Kidney tubule cell (primary cell): ENCODE measurements at places on chromosomes 16 and 17.
A peak's percentile ranks its signal among the peaks of the same experiment; 100 is the strongest.

DNA sequence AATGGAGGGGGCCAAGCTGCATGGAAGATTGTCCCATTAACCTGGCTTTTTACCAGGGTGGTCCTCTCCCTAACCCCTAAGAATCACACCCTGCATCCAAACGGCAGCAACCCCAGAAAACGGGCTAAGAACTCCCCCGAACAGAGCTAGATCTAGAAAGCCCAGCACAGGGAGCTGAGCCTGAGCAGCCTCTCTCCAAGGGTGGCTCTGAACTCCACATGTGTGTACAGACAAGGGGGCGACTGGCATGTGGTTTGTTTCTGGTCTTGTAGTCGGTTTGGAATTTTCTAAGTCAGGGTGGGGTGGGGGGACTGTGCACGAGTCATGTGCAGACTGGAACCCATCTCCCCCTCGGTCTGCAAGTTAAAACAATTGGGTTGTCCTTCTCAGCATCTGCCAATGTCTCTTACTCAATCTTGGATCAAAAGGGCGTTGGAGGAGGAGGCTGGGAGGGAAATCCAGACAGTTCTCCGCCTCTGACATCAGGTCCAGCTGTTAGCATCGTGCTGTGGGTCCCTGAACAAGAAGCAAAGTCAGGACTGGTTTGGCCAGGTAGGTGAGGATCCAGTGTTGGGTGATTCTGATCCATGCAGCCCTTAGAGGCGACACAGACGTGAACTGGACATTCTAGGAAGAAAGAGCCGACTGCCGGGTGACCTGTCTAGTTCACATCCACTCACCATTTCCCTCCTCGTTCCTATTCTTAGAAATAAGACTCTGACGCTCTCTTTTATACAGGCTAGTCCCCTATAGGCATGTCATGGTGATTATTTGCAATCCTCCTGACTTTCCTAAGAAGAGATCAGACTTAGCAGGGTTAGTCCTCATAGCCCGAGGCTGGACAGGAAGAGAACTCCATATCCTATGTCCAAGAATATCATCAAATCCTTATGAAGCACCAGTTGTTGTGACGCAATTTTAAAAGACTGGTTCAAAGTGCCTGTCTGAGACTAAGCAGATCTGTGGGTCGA lies 381.8 kb downstream of the SOX9 start:
- DNase-seq: no peak

DNA sequence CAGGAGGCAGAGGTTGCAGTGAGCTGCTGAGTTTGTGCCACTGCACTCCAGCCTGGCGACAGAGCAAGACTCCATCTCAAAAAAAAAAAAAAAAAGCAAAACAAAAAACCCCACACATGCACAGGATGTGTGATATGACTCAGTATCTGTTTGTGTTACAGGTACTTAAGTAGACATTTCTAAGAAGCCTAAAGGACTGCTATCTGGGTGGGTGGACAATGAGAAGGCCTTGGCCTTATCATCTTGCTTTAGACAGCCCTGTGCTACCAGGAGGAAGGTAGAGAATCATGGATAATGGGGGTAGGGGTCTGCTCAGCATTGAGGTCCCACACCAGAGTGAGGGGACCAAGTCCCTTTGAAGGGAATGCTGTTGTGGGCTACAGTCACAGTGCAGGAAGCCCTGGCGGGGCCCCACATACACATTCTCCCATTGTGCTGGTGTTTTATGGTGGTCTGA lies 26.7 kb downstream of the PLD6 start:
- peak; percentile 10 for DNase-seq

DNA sequence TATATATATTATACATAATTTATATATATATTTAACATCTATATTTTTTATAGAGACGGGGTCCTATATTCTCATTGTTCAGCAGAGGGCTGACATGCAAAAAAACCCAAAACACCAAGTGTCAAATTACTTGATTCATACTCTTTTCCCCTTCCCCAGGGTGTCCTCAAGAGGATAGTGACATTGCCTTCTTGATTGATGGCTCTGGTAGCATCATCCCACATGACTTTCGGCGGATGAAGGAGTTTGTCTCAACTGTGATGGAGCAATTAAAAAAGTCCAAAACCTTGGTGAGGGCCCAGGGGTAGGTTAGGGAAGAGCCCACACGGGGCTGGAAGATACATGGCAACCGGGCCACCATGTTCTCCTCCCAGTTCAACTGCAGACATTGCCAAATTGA lies 11.0 kb downstream of the ITGAM start:
- DNase-seq: no peak

- DNase-seq: no peak
These were observed 32.5 kb downstream of the ANKRD40 start for GRCh38 chr17:50675190-50675589.

DNA sequence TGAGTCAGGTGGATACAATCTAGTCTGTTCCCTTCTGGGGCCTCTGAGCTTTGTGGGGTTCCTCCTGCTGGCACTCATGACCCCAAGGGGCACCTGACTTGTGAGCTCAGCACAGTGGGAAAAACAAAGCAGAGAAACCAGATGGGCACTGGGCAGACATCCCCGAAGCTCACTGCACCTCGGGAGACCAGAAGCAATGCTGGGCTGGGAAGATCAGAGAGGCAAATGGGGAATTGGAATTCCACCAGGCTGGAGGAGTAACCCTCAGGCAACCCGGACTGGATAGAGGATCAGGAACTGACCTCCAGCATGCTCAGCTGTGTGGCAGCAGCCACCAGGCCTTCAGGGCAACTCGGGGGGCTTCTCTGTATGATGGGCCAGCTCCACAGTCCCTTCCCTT lies 50.3 kb downstream of the ABCC12 start:
- no peak for DNase-seq

GRCh38 chr17:55690105-55690508 lies 32.6 kb downstream of the TMEM100 start:
- no peak for DNase-seq

- peak; percentile 58 for DNase-seq
These were observed at the start of gene TEX19 for GRCh38 chr17:82358465-82359350. Gene TEX19 (plus strand): TSS chr17:82359247. CDS start chr17:82362151, 2,904 bp downstream.

DNA sequence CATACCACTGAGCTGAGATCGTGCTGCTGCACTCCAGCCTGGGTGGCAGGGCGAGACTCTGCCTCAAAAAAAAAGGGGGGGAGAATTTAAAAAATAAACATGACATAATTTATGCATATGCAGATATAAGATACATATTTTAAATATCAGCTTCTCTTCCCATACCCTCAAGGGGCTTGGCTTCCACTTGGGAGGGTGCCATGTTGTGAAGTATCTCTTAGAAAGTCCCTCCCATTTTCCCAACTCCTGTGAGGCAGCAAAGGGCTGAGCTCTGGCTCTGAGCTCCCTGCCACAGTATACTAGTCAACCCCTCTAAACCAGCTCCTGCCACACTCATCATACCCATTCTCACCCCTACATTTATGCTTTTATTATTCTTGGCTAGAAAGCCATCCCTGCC lies 39.4 kb downstream of the MYH11 start:
- no peak for DNase-seq

GRCh38 chr17:16991349-16992009 lies 19.6 kb upstream of the TNFRSF13B start:
- DNase-seq: peak; percentile 75

DNA sequence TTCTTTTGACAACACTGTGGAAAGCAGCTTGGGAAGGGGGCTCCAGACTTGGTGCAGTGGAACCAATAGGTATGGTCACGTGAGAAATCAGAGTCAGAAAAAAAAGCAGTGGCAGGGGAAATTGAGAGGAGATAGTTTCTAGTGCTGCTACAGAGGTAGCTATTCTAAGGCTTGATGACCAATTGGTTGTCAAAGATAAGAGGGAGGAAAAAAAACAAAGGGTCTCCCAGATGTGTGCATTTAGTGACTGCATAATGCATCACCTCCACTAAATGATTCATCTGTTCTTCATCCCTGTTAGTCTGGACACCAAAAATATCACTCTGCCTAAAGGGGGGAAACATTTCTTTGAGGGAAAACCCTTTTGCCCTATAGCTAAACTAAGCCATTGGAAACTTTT lies 56.5 kb downstream of the PIGL start:
- peak; percentile 21 for DNase-seq

DNA sequence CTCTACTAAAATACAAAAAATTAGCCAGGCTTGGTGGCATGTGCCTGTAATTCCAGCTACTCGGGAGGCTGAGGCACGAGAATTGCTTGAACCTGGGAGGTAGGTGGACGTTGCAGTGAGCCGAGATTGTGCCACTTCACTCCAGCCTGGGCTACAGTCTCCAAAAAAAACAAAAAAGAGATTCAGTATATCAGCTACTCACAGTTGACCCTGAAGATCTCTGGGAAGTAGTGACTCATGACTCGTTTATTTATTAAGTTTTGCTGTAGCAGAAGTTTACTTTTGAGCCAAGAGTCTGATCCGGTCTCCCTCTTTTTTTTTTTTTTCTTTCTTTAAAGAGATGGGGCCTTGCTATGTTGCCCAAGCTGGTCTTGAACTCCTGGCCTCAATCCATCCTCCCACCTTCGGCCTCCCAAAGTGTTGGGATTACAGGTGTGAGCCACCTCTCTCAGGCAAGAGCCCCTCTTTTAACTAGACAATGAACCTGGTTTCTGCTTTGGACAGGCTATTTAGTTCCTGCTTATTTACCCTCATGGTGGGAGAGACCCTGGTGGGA lies 4.4 kb downstream of the MVP start:
- peak; percentile 85 for DNase-seq

DNA sequence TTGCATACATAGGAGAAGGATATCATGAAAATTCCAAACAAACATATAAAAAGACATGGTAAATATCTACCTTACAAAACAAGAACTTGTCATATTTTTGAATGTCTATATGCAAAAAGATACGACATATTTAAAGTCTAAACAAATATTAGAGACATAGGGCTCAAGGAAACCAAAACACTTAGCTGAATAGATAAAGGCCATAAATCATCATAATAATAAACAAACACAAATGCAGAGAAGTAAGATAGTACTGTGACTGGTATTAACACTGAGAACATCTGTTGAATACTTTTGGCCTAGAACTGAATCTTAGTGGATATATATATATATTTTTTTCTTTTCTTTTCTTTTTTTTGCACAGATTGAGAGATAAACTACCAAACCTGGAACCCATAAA lies 435.8 kb downstream of the KCNJ18 start:
- no peak for DNase-seq

DNA sequence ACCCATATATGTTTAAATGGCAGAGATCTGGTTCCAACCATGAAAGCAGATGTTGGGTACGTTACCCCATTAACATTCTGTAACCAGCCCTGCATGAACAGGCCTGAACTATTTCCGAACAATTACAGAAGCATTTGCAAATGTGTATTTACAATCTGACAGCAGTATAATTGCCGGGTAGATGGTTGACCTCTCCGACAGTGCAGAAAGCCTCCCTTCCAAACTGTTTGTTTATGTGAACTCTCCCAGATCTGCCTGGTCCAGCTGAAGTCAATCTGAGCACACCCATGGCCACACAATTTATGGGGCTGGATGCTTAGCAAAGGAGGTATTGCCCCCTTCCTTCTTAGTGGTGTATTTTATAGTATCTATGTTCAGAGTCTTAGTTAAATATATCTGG lies 21.8 kb downstream of the NUDT7 start:
- DNase-seq: no peak

- no peak for DNase-seq
These were observed 145.0 kb upstream of the ASIC2 start for GRCh38 chr17:33438139-33438538.

DNA sequence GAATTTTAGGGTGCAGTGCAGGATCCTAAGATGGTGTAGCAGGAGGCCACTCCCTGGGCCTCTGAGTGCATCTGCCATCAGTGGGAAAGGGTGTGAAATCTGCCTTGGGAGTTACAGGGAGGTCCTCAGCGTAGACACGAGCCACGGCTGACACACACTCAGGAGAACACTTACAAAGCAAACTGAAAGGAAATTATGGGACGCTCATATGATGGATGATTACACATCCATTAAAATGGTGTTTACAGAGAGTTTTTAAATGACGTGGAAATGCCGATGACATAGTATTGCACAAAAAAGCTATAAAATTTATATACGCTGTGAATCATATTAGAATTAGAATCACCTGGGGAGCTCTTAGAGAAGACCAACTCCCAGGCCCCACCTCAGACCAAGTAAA lies 175.2 kb downstream of the CCDC182 start:
- DNase-seq: no peak

DNA sequence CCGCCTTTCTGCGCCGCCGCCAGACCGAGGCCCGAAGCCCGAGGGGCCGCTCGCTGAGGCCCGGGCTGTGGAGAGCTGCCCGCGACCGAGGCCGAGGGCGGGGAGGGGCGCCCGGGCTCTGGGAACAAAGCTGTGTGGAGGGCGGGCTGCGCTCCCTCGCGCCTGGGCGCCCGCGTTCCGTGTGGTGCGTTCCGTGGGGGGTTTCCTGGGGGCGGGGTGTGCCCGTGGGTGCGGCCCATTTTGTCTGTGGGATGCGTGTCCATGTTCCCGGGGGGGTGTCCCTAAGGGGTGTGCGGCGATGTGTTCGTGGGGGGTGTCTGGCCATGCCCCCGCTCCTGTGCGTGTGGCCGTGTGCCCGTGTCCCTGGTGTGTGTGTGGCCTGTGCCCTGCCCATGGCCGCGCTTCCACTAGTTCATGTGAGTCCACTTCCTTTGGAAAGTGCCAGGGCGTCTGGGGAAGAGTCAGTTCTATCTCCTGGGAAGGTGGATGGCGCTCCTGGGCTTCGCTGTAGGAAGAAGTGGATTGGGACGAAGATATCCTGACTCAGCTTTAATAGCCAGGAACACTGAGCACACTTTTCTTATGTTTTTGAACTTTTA lies 520 bp downstream of the JPT2 start:
- DNase-seq: peak; percentile 71

DNA sequence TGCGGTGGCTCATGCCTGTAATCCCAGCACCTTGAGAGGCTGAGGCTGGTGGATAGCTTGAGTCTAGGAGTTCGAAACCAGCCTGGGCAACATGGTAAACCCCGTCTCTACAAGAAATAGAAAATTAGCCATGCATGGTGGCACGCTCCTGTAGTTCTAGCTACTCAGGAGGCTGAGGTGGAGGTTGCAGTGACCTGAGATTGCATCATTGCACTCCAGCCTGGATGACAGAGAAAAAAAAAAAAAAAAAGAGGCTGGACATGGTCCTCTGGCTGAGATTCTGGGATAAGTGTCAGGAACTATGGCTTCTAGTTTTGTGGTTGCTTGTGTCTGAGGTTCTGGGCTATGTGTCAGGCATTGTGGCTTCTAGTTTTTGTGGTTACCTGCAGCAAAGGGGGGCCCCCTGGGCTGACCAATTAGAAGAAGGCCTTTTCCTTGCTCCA lies 7.0 kb downstream of the KSR1 start:
- DNase-seq: peak; percentile 90
